CD4-positive, alpha-beta T cell treated with Interleukin-1 beta for 1 hour (primary cell): ENCODE measurements at places on chromosomes 2 and 18.
A peak's percentile ranks its signal among the peaks of the same experiment; 100 is the strongest.

DNA sequence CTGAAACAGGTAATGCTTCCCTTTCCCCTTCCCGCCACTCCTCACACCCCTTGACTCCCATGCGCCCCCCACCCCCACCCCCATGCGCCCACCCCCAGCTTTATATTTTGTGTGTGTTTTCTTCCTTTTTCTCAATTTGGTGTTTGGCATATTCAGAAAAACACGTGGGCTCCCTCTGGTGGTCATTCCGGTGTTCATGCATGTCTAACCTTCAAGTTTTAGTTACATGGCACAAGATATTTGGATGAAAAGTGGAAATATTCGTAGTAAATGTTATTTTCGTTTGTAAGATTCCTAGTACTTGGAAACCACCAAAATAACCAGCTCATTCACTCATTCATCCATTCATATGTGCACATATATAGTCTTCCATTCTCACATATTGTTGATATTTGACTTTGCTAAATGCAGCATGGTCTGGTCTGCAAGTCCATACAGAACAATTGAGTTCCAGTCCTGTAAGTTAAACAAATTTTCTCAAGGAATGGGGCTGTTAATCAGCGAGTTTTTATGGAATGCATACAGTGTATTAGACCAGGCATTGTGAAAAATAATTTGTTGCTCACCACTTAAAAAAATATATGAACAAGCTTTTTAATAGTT is 143.6 kb upstream of the MAP3K20 start:
- DNase-seq = peak; percentile 51

GRCh38 chr18:1663879-1664705 is 759.4 kb downstream of the ADCYAP1 start:
- peak; percentile 9 for DNase-seq

DNA sequence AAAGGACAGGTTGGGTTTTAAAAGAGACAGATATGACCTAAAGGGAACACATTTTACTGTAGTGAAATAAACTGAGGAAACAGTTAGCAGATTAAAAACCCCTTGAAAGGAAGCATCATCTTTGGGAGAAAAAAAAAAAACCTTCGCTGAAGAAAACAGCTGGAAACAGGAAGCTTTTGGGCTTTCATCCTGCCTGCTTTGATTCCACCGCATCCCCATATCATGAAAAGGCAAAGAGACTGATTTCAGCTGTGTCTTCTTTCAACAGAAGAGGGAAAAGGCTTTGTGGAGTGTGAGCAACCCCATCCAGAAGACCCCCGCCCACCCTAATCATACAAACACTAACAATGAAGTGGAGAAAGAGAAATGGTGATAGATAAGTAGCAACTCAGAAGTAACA is 86.4 kb downstream of the TCF4 start:
- DNase-seq = no peak

DNA sequence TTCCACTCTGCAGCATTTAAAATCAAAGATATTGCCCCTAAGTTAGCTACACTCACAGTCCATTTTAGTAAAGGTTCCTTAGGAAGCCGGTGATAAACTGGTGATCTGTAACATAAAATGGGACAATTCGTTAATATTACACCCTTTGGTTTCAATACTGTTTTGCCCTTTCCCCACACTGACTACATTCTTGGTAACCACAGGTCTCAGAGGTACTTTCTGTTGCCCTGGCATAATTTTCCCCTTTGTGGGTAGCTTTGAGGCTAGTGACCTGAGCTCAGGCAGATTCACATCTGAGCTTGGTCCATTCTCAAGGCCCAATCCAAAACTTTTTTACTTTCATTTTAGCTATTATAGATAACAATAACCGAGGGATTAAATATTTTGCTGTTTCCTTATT is 32.9 kb upstream of the CSRNP3 start:
- no peak for DNase-seq

- no peak for DNase-seq
Observed at GRCh38 chr18:2223449-2223848, 347.9 kb downstream of the METTL4 start.

DNA sequence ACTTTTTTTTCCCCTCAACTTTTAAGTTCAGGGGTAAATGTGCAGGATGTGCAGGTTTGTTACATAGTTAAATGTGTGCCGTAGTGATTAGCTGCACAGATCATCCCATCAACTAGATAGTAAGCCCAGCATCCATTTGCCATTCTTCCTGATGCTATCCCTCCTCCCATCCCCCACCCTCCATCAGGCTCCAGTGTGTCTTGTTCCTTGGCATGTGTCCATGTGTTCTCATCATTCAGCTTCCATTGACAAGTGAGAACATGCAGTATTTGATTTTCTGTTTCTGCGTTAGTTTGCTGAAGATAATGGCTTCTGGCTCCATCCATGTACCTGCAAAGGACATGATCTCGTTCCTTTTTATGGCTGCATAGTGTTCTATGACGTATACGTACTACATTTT is 47.2 kb upstream of the STON1 start:
- no peak for DNase-seq

DNA sequence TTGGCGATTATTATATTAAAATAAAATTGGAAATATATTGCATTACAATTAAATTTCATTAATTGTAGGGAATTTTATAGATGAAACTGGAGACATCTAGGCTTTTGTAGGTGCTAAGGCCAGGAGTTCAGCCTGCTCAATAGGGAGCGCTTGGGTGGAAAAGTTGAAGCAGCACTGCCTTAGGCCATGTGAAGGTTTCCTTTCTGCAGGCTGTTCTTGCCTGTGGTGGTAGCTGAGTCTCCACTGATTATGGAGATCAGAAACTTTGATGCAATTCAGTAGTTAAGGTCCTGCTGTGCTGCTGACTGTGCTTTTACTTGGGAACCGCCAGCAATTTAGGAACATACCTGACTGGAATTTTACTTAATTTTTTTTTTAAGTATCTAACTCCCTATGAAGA is 179.9 kb upstream of the BOD1L2 start:
- DNase-seq = no peak

- no peak for DNase-seq
Observed at GRCh38 chr2:179764710-179765109, 96.7 kb downstream of the ZNF385B start.

- DNase-seq = no peak
Observed at GRCh38 chr2:27705851-27706622, 42.3 kb downstream of the SLC4A1AP start.

- no peak for DNase-seq
Observed at GRCh38 chr18:32550963-32551362, 80.3 kb upstream of the GAREM1 start.
